ENCODE measurements at places on chromosomes 3 and 15.
A peak's percentile ranks its signal among the peaks of the same experiment; 100 is the strongest.

DNA sequence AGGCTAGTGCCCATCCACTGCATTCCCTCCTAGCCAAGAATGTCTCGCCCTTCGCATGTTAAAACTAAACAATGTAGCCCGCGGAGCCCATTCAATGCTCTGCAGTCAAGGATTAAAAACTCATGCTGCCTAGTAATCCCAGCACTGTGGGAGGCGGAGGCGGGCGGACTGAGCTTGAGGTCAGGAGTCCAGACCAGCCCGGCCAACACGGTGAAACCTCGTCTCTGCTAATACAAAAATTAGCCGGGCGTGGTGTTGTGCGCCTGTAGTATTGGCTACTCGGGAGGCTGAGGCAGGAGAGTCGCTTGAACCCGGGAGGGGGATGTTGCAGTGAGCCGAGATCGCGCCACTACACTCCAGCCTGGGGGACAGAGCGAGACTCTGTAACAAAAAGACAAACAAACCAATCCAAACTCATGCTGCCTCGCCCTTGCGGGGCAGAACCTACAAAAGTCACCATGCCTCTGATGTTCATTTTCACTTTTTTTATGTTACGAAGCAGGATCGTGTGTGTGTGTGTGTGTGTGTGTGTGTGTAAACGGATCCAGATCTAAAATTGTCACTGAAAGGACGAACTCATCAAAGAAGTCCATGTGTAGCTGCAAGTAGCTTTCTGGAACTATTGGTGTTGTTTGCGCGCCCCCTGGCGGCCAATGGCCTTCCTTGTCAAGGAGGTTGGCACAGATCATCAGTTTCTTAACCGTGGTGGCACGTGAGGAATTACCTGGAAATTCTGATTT lies 54.8 kb upstream of the SPESP1 start:
- peak; percentile 85 for DNase-seq

- DNase-seq: no peak
Observed at GRCh38 chr15:91861223-91861622, 7.7 kb downstream of the SLCO3A1 start.

- DNase-seq: no peak
Observed at GRCh38 chr15:22240986-22241385, 160.7 kb downstream of the OR4M2 start.

DNA sequence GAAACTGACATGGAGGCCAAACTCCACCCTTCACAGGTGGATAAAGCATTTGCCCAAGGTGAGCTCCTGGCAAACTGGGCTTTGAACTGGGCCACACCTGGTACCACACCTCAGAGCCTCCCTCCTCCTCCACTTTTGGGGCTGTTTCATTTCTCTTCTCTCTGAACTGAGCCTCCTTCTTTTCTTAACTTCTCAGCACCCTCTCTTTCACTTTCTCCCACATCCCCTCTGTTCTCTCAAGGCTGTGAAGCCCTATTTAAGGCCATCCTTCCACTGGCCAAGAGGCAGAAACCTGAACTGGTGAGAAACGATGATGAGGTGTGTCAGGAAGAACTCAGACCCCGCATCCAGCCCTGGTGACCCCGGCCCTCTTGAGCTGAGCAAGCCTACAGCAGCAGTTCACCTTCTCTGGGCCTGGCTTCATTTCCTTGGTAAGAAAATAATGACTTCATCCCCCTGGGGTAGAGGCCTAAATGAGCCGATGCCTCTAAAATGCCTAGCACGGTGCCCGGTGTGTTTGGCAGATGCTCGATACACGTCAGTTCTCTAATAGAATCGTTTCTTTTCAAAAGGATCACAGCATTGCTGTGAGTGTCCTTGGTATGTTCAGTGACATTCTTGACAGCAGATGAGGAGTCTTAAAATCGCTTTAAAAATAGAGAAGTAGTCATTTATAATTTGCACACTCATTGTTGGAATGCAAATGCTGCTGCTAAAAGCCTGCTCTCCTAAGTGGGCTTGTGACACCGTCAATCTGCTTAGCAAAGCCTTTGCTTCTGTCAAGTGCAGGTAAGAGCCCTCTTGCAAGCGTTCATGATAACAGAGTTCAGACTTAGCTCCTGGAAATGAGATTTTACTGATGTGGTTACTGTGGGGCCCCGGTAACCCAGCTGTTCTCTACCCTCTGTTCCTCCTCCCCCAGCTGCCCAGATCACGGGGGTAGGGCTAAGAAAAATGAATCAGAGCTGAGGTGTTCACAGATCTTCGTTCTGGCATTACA lies 97.7 kb upstream of the ATP2B2 start:
- peak; percentile 56 for DNase-seq

GRCh38 chr3:104596551-104596950 lies 770.2 kb upstream of the ALCAM start:
- DNase-seq: no peak

All from stimulated activated naive CD8-positive, alpha-beta T cell treated with anti-CD3 and anti-CD28 coated beads, Interleukin-15, amount 100 ng/mL, for 72 hours (primary cell).